ENCODE measurements at places on chromosomes 5 and 9.

DNA sequence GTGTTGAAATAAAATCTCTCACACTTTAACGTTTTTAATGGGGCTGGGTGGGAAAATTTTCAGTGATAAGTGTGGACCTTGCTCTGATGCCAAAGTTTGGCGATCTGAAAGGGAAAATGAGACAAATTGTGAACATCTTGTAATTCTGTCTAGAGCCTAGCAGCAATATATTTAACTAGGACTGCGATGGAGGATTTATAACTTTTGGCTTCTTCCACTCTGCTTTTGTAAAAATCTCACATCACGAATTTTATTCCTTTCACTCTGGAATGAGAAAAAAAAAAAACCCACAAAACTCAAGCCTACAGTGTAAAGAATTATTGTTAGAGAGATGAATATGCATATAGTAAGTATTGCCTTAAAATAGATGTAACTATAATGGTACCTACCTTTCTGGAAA is 19.9 kb downstream of the CCNH start:
- DNase-seq: no peak

DNA sequence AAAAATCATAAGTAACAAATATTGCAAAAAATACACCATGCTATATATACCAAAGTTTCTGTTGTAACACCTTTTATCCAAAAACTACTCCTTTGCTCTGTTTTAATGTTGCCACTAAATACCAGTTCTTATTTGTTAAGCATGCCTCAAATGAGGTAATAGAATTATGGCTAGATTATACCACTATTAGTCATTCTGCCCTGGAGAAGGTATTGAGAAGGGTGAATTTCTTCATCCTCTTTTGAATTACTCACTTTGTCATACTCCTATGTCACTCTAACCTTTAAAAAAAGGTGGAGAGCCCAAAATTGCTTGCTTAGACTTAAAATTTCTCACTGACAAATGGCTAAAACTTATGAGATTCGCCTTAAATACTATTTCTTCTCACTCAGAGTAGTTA is 750.9 kb downstream of the MAT2B start:
- DNase-seq: no peak

- peak; percentile 23 for DNase-seq
Observed at GRCh38 chr9:76018235-76018634, 127.8 kb downstream of the PCSK5 start.

- no peak for DNase-seq
Observed at GRCh38 chr9:134994926-134995791, 77.4 kb upstream of the FCN1 start.
